ENCODE measurements at places on chromosomes 1 and 21.

GRCh38 chr1:21914880-21915640 lies 22.1 kb downstream of the HSPG2 start:
- DNase-seq, result no peak

- DNase-seq, result no peak
These were observed 7.5 kb upstream of the ZNF436 start for GRCh38 chr1:23376890-23377811.

GRCh38 chr1:6002714-6003501 lies 10.7 kb upstream of the NPHP4 start:
- DNase-seq, result no peak

DNA sequence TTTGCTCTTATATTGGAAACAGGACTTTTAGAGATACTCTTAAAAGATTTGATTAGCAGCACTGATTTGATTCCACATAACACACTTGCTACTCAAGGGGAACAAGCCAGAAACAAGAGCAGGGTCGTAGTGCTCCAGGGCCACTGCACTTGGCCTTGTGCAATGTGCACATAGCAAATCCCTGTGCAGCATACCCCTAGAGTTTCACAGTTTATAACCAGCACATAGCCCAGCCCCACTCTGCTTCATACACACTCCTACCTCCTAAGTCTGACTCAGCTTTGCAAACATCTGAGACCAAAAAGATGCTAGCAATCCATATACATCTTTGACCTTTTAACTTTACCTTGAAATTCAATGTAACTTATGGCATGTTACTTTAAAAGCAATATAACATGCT lies 157.6 kb downstream of the VAV3 start:
- no peak for DNase-seq

Measured in stimulated activated CD4-positive, alpha-beta T cell treated with anti-CD3 and anti-CD28 coated beads, Interleukin-2, amount 100 ng/mL, for 4 hours (primary cell).